ENCODE measurements at places on chromosomes 6 and 20. TPM values are rescaled to one million over a fixed set of nuclear protein-coding genes. Genes with fewer than 3 reads are reported as not detected.

Gene TAGAP
- polyA plus RNA-seq = 0.03 TPM

Gene LTB
- 1.6 TPM for polyA plus RNA-seq

Gene NR2E1
- polyA plus RNA-seq = not detected

Gene DBNDD2
- 60.6 TPM for polyA plus RNA-seq

Gene XRN2
- polyA plus RNA-seq = 37.7 TPM

Gene C6orf52
- polyA plus RNA-seq = 1.4 TPM

Gene SLC35D3
- polyA plus RNA-seq = not detected

Gene BYSL
- 39.2 TPM for polyA plus RNA-seq

Gene TRIM39
- polyA plus RNA-seq = 5.9 TPM

Gene COL12A1
- polyA plus RNA-seq = 27.7 TPM

Gene PTCRA
- polyA plus RNA-seq = not detected

Gene MAPK13
- 63.7 TPM for polyA plus RNA-seq

Gene CPNE5
- polyA plus RNA-seq = not detected

Gene SLPI
- polyA plus RNA-seq = 7.4 TPM

Gene CFB
- polyA plus RNA-seq = 0.49 TPM

Gene PNLDC1
- polyA plus RNA-seq = 0.03 TPM

Gene SAMD5
- 0.76 TPM for polyA plus RNA-seq

Gene NOTCH4
- polyA plus RNA-seq = 0.18 TPM

Gene HCRTR2
- polyA plus RNA-seq = not detected

Gene SLC17A1
- polyA plus RNA-seq = not detected

Measured in foreskin keratinocyte (primary cell).